ENCODE measurements at places on chromosomes 6 and 20.

DNA sequence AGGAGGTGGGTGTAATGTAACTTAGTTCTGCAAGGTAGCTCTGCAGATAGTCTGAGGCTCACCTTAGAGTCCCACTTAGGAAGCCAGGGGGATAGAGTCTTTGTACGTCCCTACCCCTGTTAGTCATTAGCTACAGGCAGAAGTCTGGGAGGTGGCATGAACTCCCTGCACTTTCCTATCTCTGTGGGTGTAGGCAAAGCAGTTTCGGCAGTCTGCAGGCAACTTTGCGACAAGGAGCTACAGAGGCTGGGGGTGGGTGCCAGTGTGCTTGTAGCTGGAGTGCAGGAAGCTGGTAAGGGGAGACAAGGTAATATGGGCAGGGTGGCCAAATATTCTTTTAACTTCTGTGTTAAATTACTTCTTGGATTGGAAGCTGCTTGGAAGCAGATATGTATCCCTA lies 45.7 kb downstream of the NKAIN2 start:
- no peak for DNase-seq

- no peak for DNase-seq
Measured at GRCh38 chr20:48782901-48783308, 44.9 kb downstream of the PREX1 start.

DNA sequence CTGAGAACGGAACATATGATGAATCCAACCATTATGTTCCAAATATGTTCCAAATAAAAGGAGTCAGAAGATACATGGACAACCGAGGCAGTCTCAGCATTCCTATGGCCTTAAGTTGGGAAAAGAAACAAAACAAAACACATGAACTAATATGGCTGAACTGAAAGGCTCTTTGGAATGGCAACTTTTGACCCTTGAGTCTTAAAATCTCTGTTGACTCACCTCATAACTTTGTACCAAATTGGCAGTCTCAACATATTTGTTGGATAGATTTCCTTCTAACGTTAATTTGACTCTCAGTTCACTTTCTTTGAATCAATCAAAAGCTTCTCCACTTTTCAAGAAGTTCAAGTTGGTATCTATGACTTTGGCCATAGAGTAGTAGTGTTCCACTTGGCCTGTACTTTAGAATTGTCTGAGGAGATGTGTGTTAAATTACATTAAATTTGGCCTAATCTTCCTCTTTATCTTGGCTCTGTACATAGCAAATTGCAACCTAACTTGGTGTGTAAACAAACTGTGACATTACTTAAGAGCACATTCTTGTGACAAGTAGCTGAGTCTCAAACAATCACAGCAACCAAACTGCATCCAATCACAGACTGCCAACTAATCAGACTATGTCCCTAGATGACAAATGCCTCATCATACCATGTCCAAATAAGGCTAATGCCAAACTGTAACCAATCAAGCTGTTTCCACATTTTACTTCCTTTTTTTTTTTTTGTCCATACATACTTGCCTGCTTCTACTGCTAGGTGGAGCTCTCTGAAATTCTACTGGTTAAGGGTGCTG lies 208.8 kb downstream of the BMP2 start:
- DNase-seq, result peak; percentile 1

DNA sequence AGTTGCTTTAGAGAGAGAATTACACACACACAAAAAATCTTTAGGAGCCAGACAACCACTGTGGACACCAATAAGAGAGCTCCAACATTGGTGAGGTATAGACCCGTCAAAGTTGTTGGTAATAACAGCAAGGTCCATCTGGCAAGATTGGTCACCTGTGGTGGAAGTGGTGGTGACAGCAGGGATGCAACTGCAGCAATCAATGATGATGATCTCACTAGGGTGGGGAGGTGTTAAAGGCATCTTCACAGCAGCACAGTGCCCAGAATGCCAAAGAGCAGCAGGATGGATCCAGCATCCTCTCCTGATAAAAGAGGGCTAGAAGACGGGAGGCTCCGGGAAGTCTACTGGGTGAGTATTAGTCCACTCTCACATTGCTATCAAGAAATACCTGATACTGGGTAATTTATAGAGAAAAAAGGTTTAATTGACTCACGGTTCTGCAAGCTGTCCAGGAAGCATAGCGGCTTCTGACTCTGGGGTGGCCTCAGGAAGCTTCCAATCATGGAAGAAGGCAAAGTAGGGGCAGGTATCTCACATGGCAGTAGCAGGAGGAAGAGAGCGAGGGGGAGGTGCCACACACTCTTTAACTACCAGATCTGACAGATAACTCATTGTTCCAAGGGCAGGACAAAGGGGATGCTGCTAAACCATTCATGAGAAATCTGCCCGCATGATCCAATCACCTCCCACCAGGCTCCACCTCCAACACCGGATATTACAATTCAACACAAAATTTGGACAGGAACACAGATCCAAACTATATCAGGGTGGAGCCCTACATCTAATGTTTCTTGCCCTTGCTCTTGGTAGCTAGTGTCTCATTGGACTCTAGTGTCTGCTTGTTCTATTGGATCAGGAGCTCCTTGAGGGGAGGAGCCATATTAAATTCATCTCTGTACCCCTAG lies 48.9 kb downstream of the KLHL31 start:
- no peak for DNase-seq

DNA sequence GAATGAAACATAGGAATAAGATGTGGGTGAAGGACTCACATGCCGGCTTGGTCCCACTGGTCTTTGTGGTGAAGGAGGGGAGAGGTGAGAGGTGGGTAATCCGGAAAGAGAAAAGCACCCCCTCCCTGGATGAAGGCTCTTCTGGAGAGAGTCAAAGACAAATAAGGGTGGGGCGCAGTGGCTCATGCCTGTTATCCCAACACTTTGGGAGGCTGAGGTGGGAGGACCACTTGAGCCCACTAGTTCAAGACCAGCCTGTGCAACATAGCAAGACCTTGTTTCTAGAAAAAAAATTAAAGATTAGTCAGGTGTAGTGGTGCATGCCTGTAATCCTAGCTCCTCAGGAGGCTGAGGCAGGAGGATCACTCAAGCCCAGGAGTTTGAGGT lies 3.1 kb downstream of the LTB start:
- DNase-seq, result no peak

- DNase-seq, result peak; percentile 93
Measured at GRCh38 chr20:57991211-57991881, 237.1 kb downstream of the ANKRD60 start.

- no peak for DNase-seq
Measured at GRCh38 chr20:10436053-10436699, 1.1 kb downstream of the SLX4IP start.

DNA sequence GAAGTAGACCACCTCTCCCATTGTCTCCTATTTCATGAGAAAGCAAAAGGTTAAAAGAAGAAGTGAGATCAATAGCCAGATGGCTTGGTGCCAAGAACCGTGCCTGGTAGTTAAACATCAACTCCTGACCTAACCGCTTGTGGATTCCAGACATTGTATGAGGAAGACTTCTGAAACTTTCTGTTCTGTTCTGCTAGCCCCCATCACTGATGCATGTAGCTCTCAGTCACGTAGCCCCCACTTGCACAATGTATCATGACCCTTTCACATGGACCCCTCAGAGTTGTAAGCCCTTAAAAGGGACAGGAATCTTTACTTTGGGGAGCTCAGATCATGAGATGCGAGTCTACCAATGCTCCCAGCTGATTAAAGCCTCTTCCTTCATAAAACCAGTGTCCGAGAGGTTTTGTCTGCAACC lies 301.2 kb downstream of the RNGTT start:
- DNase-seq, result no peak

GRCh38 chr6:168046696-168047095 lies 32.3 kb downstream of the FRMD1 start:
- DNase-seq, result no peak

- DNase-seq, result no peak
Measured at GRCh38 chr6:127967708-127968107, 66.8 kb upstream of the THEMIS start.

DNA sequence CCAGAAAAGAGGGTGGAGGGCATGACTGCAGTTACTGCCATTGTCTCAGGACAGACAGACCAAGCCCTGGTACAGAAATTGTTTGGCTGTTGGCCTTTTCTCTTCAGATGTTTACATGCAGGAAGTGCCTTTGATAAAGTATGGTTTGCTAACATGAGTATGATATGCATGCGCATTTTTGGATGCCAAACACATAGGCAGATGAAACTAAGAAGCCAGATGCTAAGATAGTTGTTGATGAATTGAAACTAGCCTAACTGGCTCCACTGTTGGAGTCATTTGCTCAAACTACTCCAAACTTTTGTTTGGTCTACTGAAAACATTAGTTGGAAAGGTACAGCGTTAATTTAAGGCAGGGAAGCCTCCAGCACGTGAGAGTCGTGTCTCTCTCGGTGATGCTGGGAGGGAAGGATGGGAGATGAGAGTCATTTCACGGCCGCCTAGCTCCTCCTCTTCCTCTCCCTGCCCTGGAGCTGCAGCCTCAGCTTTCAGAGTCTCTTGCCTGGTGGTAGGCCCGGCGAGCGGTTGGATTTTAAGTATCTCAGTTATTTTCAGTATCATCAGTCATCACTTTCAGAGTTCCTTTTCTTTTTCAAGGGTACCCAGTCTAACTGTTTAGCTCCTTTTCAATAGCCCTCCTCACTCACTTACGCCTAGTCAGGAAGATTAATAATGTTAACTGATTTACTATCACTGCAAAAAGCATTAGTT lies 29.7 kb downstream of the RREB1 start:
- DNase-seq, result peak; percentile 79

- peak; percentile 49 for DNase-seq
Measured at GRCh38 chr6:97669191-97670031, 386.4 kb upstream of the MMS22L start.

DNA sequence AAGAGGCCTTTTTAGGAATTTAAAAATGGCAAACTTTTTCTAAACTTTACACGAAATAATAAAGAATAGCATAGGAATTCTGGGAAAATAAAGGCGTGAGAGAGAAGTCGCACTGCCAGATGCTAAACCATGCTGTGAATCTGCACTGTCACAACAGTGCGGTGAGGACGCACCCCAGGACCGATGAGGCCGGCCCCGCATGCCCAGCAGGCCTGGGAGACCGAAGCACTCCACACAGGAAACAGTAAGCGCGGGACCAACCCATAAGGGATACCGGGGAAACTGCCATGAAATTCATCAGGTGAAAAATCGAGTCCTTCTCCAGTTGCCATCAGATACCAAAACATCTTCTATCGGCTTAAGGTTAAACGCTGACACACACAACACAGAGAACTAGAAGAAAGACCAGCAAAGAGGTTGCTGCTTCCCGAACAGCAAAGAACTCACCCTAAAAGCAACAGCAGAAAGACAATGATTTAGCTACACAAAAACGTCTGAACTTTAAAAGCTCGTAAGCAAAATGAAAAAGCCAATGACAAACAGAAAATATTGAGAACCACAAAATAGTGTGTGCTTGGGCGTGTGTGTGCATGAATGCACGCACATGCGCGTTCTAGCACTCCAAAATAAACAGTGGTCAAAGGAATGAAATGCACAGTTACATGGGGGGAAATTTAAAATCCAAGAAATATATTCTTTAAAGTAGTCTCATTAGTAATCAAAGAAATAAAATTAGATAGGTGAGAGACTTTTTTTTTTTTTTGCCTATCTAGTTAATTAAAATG lies 15.4 kb downstream of the RAMACL start:
- DNase-seq, result no peak

GRCh38 chr20:50872560-50873425 lies 58.4 kb downstream of the ADNP start:
- no peak for DNase-seq

DNA sequence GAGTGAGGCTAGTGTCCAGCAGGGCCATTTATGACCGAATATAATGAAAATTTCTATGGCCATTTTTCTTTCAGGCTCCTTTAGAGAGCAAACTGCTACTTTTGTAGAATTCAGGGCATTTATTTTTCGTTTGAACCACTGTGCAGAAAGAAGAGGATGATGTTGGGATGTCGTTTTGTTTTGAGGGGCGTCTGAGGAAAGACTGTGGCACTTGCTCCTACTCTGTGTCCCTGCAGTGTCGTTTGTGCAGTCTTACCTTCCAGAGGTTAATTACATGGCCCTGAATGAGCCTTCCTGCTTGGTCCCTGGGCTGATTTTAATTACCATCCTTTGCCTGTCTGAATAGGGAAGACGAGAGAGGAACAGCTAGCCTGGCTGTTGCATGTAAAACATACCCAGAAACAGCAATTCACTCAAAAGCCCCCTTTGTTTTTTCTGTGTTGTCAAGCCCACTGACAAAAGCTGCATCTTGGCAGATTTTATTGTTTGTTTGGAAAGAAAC lies 65.3 kb downstream of the CTNNBL1 start:
- DNase-seq, result no peak

DNA sequence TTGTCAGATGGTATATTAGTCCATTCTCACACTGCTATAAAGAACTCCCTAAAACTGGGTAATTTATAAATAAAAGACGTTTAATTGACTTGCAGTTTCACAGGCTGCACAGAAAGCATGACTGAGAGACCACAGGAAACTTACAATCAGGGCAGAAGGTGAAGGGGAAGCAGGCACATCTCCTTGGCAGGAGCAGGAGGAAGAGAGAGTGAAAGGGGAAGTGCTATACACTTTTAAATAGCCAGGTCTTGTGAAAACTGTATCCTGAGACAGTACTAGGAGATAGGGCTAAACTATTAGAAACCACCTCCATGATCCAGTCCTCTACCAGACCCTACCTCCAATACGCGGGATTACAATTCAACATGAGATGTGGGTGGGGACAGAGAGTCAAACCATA lies 193.9 kb upstream of the KCNG1 start:
- no peak for DNase-seq
